ENCODE measurements at places on chromosomes 5 and 9.

GRCh38 chr5:89972901-89973300 lies 436.7 kb downstream of the CETN3 start:
- DNase-seq: no peak

DNA sequence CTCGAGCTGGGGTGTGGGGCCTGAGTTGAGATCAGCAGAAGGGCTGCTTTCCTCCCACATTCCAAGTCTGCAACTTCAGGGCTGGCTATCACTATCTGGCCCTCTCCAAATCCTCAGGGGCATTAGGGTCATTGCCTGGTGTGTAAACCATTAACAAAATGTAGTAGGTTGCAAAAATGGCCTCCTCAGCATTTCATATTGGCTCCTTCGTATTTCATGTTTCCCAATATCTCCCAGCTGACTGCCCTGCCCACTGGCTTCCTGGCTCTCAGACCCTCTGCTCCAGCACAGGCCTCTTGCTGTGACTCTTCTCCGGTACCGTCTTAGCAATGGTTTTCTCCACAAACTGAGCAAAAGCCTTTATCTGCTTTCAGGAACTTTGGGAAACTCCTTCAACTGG lies 113.8 kb downstream of the GADD45G start:
- no peak for DNase-seq

- DNase-seq: no peak
These were observed 300.5 kb downstream of the COX7C start for GRCh38 chr5:86918246-86918645.

GRCh38 chr9:127526655-127527559 lies 75.6 kb downstream of the LRSAM1 start:
- DNase-seq: no peak

GRCh38 chr9:118222375-118222774 lies 518.2 kb downstream of the TLR4 start:
- DNase-seq: no peak

DNA sequence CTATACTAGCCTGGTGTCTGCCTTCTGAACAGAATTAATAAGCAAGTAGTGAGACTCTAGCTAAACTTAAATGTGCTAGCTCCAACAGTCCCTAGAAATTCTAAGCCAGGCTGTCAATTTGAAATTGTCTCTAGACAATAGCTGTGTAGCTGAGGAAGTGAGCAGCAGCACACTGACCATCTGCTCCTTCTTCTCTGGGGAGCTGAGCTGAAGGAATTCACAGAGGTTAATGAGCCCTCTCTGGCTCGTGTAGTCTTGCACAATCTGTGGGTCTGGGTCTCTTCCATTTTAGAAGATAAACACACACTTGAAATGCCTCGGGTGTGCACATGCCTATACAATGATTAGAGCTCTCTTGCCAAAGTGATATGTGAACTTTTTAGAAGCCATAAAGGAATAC lies 63.5 kb upstream of the BARX1 start:
- DNase-seq: no peak

DNA sequence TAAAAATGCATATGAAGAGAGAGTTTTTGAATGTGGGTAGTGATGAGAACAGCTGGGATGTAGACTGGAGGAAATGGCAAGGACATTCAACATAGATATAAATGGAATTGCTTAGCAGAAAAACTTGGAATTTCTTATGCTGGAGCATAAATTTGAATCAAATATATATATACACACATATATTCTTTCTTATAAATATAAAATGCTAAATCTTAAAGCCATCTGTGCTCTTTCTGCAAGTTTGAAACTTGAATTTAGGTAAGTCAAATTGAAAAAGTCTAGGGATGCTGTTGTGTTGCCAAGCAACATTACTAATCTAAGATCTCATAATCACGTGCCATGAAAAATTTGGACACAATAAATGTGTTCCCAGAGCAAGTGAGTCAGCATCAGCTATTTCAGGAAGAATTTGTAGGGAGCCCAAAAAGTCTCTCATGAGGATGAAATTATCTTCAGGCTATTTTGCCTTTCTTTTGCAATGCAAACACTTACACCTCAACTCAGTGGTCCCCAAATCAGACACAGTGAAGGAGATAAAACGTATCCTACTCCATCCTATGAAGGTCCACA lies 58.4 kb upstream of the ALDH1A1 start:
- no peak for DNase-seq

DNA sequence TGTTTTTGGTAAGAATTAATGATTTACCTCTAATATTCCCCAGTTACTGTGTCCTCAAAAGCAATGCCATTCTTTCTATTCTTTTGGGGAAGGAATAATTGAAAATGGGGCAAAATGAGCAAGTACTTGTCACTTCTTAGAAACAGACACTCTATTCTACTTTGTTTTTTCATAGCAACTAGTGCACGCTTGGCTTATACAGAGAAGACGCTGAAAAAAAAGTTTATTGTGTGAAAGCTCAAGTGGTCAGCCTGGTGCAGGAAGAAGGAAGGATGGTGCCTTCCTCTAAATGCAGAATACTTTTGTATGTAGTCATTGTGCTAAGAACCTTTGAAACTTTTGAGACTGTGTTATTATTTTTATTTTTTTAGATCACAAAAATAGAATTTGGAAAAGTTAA lies 29.6 kb downstream of the ANKDD1B start:
- no peak for DNase-seq

- no peak for DNase-seq
These were observed 1.5 kb upstream of the PHF19 start for GRCh38 chr9:120878188-120879130.

GRCh38 chr9:4421847-4422246 lies 68.4 kb upstream of the SLC1A1 start:
- no peak for DNase-seq

- DNase-seq: no peak
These were observed 59.3 kb downstream of the GALNT10 start for GRCh38 chr5:154249826-154250225.

DNA sequence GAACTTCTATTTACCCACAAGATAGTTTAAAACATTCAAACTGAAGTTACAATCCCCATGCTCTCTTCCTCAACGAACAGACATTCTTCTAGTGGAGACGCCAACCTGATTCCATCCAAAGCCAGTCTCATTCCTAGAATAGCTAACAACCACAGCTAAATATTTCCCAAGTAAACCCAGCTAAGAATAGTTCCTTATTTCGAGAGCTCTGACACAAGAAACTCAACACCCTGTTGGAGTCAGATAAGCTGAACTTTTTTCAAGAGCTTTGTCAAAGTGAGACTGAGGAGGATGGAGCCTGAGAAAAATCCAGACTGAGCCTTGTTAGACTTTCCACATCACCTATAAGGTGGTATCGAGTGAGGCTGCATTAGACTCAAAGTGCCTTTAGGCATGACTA lies 56.7 kb upstream of the RPS23 start:
- DNase-seq: no peak

- DNase-seq: no peak
These were observed 12.7 kb downstream of the NIPBL start for GRCh38 chr5:36889264-36889663.

DNA sequence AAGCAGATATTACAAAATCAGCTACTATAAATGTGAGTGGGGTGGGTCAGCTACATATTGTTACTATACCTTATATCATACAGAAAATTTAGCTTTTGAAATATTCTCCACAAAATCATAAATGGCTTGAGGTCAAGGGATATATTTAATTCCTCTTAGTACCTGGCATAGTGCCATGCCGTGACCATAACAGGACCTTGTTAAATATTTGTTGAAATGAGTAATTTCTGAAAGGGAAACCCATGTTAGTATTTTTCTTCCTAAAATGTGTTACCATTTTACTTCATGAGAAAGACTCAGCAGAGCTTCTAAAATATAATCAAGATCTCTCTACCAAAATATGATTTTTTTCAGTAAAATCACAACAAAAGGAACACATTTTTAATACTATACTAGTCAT lies 14.8 kb downstream of the ATP10B start:
- DNase-seq: no peak

- DNase-seq: no peak
These were observed 4.6 kb upstream of the ISL1 start for GRCh38 chr5:51378448-51379330.

DNA sequence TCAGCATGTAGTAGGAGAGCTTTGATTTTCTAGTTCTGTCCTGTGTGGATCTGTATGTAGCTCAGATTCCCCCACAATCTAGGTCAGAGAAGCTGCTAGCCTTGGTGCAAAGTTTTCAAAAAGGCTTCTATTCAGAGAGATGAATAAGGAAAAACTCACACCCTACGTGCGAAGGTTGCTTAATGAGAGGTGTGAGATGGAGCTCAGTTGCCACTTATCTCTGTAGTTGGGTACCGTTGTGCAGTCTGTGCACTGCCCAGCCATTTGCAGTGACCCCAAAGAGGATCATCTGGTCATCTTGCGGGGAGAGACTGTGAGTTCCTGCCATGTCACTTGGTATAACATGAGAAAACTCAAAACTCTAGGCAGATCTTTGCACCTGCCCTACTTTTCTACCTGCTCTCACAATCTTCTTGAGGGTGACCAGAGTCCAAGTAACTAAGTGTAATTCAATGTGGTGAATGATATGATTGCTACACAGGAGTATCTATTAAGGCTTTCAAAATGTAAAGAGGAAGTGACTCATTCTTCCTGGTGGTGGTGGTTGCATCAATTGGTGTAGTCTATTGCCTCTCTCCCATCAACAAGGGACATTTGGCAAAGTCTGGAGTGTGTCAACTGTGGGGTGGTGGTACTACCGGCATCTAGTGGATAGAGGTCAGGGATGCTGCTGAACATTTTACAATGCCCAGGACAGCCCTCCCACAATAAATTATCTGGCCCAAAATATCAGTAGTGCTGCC lies 65.2 kb downstream of the TMC1 start:
- DNase-seq: peak; percentile 71

- no peak for DNase-seq
These were observed 1.6 kb downstream of the BTNL3 start for GRCh38 chr5:180990086-180990881.

- DNase-seq: no peak
These were observed 913.1 kb downstream of the EFNA5 start for GRCh38 chr5:106757672-106758071.

- DNase-seq: no peak
These were observed 429.3 kb downstream of the GADD45G start for GRCh38 chr9:90034071-90034470.

DNA sequence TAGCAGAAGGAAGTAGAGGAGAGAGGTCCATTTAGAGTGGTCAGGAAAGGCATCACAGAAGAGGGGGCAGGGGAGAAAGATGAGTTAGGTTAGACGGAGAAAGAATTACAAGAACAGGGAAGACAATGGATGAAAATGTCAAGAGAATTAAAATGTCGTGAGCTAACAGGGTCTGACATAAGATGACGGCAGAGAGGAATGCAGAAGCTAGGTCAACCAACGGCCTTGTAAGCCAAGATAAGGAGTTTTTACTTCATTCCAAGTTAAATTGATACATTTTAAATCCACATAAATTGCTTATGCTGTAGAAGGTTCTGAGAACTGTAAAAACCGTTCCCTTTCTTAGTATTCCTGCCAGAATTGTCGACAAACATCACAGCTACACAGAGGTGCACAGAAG lies 896.9 kb upstream of the DMAC1 start:
- no peak for DNase-seq

GRCh38 chr5:89728750-89729149 lies 680.8 kb downstream of the CETN3 start:
- DNase-seq: no peak

GRCh38 chr9:122056484-122056883 lies 36.6 kb downstream of the TTLL11 start:
- DNase-seq: no peak

DNA sequence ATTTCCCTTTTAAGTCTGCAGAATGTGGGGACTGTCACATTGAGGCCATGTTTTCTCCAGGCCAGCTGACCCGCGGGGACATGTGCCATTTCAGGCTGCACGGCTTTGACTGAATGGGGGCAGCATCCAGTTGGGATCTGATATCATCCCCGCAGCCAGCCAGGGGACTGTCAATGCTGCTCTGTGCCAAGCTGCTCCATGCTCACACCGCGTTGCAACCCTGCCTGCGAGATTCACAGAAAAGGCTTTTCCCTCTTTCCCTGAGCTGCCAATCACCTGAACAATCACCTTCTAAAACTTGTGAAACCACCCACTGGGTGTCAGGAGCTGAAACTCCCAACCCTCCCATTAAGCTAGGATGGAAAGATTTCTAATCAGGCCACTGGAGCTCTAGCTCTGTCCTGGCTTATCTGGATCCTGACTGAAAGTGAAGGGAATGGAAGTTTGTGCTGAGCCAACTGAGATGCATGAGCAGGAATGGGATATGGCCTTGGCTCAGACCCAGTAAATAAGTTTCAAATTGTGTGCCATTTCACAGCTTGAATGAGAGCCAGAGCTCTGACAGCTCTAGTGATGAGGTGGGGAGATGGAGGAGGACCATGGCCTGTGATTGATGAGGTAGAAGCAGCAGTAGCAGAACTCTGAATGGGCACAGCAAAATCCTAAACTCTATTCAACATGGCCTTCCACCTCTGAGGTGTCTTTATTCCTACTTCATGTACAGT lies 34.5 kb upstream of the ZNF366 start:
- no peak for DNase-seq

DNA sequence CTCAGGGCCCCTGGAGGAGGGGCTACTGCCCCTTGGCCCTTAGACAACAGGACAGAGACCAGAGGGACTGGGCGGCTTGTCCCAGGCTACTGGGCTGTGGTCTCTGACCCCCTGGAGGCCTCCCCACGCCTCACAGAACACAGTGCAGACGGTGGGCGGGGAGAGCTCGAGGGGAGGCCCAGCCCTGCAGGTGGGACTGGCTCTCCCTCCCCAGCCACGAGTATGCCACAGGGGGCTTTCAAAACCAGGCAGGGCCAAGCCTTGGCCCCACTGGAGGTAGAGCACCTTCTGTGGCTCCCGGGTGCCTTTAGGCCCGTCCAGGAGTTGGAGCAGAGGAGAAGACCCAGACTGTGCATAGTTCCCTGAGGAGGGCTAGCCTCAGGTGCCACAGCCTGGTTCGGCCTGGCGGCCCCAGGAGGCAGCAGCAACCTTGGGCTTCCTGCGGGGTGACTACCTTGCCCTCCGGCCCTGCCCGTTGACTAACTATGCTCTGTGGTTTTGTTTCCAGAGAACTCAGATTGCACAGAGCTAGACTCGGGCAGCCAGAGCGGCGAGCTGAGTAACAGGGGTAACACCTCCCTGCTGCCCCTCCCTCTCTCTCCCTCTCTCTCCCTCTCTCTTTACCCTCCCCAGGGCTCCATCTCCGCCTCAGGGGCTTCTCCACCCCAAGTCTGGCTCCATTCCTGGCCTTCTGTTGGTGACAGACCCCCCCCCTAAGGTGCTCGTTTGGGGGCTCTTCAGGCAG lies 15.5 kb downstream of the CARD19 start:
- DNase-seq: peak; percentile 69

DNA sequence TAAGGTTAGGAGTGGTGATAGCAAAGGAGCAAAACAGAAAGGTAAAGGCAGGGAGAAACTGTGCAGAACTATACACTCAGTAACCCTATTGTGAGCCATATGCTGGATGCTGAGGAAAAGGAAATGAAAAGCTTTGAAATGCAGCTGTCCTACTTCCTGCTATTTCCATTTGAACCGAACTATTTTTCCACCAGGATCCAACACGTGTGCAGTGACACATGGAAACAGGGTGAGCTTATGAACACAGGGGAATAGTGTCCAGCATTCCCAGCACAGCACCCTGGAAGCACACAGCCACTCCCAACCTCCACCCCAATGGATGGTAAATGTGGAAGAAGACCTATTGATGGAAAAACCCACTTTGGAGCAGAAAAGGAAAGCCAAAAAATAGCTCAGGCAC lies 69.0 kb upstream of the SLC12A2 start:
- no peak for DNase-seq

Measured in CD4-positive, alpha-beta T cell treated with Interleukin-15 for 1 hour (primary cell).